ENCODE measurements at places on chromosomes 6 and 20. TPM values are rescaled to one million over a fixed set of nuclear protein-coding genes. Genes with fewer than 3 reads are reported as not detected.

- no peak for DNase-seq
Observed at GRCh38 chr20:37475252-37475651, 45.8 kb upstream of the NNAT start.

- DNase-seq, result no peak
Observed at GRCh38 chr6:141048451-141048850, 1084.3 kb upstream of the GJE1 start.

DNA sequence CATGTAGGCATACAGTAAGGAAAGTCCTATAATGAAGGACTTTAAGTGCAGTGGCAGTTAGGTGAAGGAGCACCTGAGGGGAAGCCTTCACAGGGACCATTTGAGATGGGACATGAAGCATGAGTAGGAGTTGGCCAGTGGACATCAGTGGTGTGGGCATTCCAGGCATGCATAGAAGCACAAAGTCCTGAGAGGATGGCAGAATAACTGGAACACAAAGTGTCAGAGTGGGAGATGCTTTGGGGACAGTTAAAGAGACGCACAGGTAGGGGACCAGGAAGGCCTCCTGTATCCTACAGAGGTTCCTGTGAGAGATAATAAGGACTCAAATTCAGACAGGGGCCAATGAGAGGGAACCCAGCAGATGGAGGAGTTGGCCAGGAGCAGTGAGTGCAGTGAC lies 26.4 kb upstream of the EFHC1 start:
- no peak for DNase-seq

DNA sequence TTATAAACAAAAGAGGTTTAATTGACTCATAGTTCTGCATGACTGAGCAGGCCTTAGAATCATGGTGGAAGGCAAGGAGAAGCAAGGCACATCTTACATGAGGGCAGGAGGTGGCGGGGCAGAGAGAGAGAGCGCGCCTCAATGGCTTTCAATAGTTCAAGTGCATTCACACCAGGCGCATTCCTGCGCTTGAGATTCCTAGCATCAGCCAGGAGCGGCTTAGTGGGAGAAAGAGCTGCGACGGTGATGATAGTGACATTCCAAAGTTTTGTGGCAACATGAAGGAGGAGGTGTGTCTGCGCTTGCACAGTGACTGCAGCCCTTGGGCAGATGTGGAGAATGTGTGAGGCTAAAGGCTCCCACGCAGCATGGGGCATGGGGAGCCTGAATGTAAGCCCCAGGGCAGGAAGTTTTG lies 25.0 kb upstream of the EMILIN3 start:
- DNase-seq, result no peak

GRCh38 chr6:168319279-168320111 lies at the start of gene DACT2:
Gene DACT2 (minus strand): TSS chr6:168319777. CDS start chr6:168319633, 144 bp downstream.
- DNase-seq, result no peak

DNA sequence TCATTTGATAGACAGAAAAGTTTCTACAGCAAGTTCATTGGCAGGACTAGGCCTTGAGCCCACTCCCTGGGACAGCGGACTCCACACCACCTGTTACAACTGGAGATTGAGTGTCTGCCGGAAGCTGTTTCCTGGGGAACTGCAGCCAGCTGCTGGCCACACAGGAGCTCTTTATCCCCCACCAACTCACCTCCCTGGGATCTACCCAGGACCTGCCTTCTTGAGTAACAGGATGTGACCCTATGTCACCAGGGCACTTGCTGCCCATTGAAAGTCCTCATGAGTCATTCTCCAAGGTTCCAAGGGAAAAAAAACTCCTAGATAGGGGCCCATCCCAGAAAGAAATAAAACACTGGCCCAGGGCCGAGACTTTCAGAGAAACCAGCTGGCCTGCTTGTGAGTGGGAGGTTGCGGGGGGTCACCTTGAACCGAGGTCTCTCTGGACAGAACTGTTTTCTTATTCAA lies 37.4 kb upstream of the SLC9A8 start:
- no peak for DNase-seq

The GSTA2 gene
- not detected for total RNA-seq

- no peak for DNase-seq
Observed at GRCh38 chr6:56370127-56370540, 122.8 kb upstream of the COL21A1 start.

GRCh38 chr20:48820649-48820973 lies 7.2 kb downstream of the PREX1 start:
- no peak for DNase-seq

DNA sequence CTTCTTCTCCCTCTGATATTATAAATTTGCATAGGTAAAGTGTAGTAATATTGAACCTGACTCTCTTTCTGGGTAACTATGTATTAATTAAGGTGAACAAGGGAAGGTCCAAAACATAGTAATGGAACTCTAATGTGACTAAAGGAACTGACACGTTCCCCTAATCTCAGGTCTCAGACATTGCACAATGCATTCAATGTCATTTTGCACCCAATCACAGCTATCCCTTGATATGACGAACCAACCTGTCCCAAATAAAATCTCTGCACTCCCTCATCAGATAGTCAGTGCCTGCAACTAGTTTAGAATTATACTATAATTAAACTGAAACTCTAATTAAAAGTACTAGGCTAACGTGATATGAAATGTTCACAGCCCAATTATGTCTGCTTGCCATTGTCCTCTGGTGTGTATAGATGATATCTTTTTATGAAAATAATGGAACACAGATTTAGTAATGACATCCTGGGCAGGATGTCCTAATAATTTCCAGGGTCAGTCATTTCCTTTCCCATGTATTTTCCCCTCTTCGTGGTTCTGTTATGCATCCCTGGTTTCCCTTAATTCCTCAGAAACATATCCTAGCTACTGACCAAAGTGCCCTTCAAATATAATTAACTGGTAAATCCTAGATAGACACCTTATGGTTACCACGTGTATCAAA lies 36.8 kb downstream of the PTPRK start:
- no peak for DNase-seq

The TNF gene
- total RNA-seq, result 92.5 TPM

DNA sequence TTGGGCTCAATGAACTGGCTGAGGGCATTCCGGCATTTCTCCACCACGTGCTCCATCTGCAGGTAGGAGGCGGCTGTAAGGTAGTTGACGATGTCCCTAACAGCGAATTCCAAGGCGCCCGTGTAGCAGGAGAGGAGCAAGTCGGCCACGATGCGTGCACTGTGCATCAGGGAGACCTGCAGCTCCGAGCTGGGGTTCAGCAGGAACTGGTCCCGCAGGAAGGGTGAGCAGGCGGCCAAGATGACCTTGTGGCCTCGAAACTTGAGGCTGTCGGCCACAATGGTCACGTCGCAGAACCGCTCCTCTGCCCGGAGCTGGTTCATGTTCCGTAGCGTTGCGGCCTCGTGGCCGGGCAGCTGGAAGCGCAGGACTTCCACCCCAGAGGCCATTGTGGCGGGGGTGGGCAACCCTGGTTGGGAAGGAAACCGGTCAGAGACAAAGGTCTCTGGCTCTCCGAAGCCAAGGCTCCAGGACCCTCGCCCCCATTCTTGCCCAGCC lies 920 bp downstream of the ZBTB12 start:
- DNase-seq, result no peak

The MEP1A gene
- not detected for total RNA-seq

DNA sequence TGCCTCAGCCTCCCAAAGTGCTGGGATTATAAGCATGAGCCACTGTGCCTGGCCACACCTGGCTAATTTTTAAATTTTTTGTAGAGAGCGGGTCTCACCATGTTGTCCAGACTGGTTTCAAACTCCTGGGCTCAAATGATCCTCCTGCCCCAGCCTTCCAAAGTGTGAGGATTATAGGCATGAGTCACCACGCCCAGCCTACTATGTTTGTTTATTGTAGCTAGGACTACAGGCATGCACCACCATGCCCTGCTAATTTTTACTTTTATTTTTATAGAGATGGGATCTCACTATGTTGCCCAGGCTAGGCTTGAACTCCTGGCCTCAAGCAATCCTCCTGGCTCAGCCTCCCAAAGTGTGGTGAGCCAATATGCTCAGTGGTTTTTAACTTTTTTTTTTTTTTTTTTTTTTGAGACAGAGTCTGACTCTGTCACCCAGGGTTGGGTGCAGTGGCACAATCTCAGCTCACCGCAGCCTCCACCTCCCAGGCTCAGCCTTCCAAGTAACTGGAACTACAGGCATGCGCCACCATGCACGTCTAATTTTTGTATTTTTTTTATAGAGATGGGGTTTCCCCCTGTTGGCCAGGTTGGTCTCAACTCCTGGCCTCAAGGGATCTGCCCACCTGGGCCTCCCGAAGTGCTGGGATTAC lies 12.0 kb upstream of the DDX43 start:
- DNase-seq, result no peak

The MUC22 gene
- not detected for total RNA-seq

The HLA-F gene
- total RNA-seq, result 172 TPM

- no peak for DNase-seq
Observed at GRCh38 chr6:112005013-112005371, 48.9 kb upstream of the CCN6 start.

DNA sequence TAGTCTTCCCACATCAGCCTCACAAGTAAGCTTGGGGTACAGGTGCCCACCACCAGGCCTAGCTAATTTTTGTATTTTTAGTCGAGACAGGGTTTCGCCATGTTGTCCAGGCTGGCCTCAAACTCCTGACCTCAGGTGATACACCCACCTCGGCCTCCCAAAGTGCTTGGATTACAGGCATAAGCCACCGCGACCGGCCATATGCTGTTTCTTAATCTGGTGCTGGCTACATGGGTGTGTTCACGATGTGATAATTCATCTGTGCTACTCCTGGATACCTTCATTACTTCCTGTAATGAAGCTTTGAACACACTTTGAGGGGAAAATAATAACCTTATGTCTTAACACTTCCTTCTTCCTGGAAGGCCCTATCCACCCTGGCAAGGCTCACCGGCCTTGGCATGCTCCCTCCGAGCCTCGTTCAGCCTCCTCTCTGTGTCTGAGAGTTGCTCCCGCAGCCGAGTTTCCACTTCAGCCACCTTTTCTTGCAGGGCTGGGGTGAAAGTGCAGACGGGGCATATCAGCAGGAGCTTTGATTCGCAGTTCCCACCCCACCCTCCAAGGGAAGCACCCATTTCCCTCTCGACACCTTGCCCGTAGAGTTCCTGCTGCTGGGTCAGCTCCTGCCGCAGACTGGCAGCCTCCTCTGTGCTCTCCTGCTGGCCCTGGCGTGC lies 5.6 kb upstream of the PSORS1C2 start:
- no peak for DNase-seq

GRCh38 chr6:80211286-80211685 lies 104.8 kb downstream of the BCKDHB start:
- DNase-seq, result no peak

- no peak for DNase-seq
Observed at GRCh38 chr20:4226330-4227084, 211.1 kb upstream of the RNF24 start.

DNA sequence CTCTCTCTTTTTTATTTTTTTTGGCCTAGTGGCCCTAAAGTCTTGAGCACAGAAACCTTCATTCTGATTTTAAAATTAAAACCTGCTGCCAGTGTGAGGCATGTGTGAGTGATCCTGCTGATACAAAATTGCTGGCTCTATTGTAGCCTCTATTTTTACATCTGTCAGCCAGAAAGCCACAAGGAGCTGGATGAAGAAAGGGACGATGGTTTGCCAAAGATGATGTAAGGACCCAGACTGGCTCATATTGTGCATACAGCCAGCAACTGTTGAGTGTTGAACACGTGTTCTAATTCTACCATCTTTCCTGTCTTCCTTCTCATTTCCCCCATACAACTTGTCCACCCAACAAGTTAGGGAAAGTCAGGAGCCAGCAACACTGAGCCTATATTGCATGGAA lies 40.8 kb upstream of the ATXN1 start:
- no peak for DNase-seq

- no peak for DNase-seq
Observed at GRCh38 chr20:34997131-34997561, 41.5 kb downstream of the MYH7B start.

The TMEM74B gene
- total RNA-seq, result 2.2 TPM

DNA sequence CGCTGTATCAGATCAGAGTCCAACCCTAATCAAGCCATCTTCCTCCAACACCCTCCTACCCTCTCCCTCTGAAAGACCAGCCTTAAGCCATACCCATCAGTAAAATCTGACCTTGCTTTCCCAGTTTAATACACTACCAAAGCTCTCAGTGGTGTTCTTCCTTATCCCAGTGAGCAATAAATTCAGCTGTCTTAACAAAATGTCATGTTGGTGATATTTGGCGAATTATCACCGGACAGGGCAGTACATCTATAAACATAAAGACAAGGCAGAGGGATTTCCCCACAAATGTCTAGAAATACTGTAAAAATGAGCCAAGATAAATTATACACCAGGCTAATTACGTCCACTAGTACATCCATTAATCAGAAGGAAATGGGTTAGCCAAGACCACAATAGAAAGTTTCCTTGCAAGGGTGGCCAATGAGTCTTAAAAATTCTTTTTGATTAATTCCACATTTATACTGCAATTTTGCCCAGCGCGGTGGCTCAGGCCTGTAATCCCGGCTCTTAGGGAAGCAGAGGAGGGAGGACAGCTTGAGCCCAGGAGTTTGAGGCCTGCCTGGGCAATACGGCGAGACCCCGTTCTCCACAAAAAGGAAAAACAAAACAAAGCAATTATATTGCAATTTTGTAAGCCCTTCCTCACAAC lies 905 bp downstream of the RARS2 start:
- no peak for DNase-seq

The TRAPPC3L gene
- total RNA-seq, result not detected

The C6orf15 gene
- total RNA-seq, result not detected

The KCNK16 gene
- not detected for total RNA-seq

- DNase-seq, result no peak
Observed at GRCh38 chr6:68108233-68108835, 526.7 kb upstream of the ADGRB3 start.

DNA sequence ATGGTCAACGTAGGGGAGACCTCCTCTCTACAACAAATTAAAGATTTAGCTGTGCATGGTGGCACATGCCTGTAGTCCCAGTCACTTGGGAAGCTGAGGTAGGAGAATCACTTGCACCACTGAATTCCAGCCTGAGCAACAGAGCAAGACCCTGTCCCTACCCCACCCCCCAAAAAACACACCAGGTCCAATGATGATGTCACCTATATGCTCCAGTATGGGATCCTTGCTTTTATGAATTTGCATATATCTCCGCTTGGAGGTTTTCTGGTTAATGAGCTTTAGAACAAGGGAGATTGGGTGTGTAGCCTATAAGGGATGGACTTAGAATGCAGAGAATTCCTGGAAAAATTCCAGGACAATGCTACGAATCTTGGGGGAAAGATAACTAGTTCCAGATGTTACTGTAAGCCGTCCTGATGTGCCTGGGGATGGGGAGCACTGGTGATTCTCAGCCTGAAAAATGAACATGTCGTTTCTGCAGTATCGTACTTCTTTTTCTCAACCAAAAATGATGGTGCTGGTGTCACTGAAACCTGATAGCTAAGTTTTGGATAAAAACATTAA lies 61.1 kb downstream of the ZBTB2 start:
- no peak for DNase-seq

- no peak for DNase-seq
Observed at GRCh38 chr6:148364056-148364824, 21.6 kb downstream of the SASH1 start.

- DNase-seq, result no peak
Observed at GRCh38 chr6:16518265-16518664, 243.0 kb downstream of the ATXN1 start.

- no peak for DNase-seq
Observed at GRCh38 chr6:104473021-104473429, 386.7 kb downstream of the HACE1 start.

Measured in activated CD8-positive, alpha-beta T cell treated with anti-CD3 and anti-CD28 coated beads for 36 hours (primary cell).